ENCODE measurements at places on chromosomes 3 and 15.

- no peak for DNase-seq
These were observed 41.7 kb downstream of the FBXL22 start for GRCh38 chr15:63638839-63639238.

- DNase-seq: no peak
These were observed 645.8 kb upstream of the NR2F2 start for GRCh38 chr15:95684693-95685115.

DNA sequence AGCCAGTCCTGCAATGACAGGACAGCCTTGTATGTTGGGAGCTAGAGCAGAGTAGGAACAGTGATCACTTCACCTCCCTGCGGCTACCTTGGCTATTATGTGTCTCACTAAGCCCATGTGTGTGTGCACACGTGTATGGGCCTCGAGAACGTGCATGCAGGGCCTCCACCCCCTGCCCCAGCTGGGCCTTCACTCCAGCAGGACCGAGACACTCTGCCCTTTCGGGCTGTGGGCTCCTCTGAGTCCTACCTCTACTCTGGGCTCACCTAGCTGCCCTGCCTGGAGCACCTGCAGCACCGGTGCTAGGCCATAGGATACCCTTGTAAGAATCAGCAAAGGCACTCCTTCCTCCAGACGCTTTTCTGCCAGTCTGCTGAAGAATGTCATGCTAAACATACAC, 77.5 kb downstream of the LINGO1 start:
- DNase-seq: no peak

GRCh38 chr3:117052395-117052794, 342.8 kb downstream of the TUSC7 start:
- no peak for DNase-seq

DNA sequence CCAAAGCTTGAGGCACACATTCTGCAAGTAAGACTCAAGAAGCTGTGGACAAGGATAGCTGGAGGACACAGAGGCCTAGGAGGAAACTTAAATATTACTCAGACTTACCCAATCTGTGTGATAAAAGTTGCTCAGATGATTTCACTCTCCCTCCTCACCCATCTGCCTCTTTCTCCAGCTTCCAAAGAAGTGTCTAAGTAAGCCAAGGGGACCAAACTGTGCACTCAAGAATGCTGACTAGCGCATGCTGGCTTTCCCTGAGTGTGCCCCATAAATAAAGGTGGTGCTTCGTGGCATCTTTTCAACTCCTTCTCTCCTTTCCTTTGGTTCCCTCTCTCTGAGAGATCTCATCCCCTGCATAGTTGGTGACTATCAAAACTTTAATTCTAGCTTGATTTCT, 211.0 kb upstream of the LMCD1 start:
- DNase-seq: no peak

DNA sequence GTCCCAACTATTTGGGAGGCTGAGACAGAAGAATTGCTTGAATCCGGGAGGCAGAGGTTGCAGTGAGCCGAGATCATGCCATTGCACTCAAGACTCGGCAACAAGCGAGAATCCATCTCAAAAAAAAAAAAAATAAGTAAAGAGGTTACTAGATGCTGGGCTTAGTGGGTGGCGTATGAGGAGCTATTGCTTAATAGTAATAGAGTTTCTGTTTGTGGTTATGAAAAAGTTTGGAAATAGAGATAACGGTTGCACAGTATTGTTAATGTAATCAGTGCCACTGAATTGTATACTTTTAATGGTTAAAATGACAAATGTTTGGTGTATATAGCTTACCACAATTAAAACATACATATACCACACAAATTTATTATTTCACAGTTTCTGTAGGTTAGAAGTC, 14.7 kb upstream of the HHATL start:
- DNase-seq: no peak

- no peak for DNase-seq
These were observed 38.2 kb downstream of the TMCC1 start for GRCh38 chr3:129855170-129855831.

GRCh38 chr3:73709712-73710111, 85.0 kb upstream of the PDZRN3 start:
- no peak for DNase-seq

DNA sequence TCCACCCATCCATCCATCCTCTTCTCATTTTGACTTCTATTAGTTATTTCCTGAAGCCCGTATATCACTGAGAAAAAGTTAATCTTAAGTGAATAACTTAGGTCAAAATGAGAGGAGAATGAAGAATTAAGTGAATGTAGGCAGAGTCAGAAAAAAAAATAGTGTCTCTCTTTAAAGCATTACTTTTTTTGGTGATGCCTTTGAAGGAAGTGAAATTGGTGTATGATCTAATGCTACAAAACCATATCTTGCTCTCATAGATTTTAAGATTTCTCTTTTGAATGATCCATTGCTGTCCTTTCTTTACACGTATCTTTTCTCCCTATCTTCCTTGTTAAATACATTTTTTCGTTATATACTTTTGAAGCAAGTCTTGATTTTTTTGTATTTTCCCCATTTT, 23.4 kb downstream of the FNDC3B start:
- DNase-seq: no peak

GRCh38 chr3:151933234-151933853, 59.9 kb downstream of the SUCNR1 start:
- DNase-seq: no peak

- no peak for DNase-seq
These were observed 71.6 kb downstream of the CHAC1 start for GRCh38 chr15:41024885-41025284.

DNA sequence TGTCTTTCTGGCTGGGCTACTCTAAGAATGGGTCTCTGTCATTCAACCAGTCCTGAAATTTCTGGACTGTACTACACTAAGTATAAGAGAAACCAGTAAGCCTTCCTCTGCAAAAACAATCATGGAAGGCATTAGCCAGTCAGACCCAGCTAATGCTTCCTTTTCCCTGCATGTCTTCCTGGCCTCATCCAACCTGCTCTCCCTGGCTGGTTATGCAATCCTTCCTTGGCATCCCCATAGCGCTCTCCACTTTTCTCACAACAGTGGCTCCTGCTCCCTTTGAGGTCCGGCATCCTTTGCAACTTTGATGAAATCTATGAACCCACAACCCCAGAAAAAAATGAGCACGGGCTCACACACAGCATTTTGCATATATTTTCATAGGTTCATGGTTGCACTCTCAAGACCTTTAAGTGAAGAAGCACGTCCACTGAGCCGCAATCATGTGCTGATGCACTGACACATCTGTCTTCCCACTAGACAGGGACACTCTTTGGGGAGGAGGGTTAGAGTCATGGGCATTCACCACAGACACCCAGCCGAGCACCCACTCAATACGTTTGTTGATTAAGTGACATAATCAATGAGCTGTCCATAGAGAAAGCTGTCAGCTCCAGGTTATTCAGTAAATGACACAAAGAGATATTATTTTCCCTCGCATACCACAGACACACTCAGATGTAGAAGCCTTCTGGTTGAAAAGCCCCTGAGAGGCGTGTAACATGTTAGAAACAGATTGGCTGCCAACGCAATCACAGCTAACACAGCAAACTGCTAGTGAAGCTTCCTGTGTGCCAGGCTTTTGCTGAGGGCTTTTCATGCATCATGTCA, 66.7 kb downstream of the PLD1 start:
- no peak for DNase-seq

- no peak for DNase-seq
These were observed 27.3 kb downstream of the ARL8B start for GRCh38 chr3:5149306-5149880.

DNA sequence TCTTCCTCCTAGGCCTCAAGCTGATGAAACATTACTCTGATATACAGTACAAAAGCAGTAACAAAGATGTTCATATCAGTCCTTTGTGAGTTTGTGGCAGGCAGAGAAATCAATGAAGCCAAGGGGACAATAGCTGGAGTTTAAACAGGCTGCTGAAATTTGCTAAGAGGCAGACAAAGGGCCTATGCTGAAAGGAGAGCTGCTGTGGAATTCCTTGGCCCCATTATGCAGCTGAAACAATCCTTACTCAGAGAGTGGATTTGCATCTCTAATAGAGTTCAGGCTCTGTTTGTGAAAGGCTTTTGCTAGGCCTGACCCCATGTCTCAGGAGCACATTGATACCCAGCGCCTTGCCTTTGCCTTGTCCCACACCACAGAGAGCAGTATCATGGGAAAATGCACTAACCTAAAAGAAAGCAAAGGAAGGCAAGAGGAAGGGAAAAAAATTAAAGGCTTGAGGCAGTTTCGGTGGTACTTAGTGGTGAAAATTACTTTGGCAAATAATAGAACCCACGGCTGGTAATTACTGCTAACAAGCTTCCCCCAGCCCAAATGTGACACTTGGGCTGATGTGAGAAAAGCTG, 195.0 kb upstream of the EPHA3 start:
- no peak for DNase-seq

GRCh38 chr3:30167541-30168011, 438.8 kb upstream of the TGFBR2 start:
- no peak for DNase-seq

- no peak for DNase-seq
These were observed 53.3 kb upstream of the CHMP2B start for GRCh38 chr3:87173776-87174175.

DNA sequence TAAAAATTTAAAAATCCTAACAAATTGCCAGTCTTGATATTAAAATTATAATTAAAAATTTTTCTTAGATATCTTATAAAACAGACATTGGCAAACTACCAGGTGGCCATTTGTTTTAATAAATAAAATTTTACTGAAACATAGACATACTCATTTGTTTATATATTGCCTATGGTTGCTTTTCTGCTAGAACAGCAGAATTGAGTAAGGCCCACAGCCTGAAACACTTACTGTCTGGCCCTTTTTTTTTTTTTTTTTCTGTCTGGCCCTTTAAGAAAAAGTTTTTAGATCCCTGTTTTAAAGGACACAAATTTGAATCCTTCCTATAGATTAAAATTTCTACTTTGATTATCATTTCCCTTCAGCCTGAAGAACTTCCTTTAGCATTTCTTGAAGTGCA, 60.5 kb upstream of the CTDSPL2 start:
- no peak for DNase-seq

- DNase-seq: no peak
These were observed 65.6 kb upstream of the PRR23C start for GRCh38 chr3:139110072-139110830.

DNA sequence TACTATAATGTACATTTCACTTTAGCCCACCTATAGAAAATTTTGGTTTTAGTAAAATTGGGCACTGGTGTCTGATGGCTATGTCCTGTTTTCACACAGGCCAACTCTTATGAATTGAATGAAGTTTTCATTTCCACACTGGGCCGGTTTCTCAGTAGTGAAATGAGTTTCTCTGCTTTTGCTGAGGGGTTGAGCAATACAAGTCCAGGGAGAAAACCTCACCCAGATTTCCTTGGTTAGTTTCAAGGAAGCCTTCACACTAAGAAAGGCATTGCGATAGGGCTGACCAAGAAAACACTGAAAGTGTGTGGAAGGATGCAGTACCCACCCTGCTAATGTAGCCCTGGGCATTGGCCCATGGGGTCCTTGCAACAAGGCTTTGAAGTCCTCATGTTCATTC, 331.5 kb upstream of the CFAP20DC start:
- no peak for DNase-seq

DNA sequence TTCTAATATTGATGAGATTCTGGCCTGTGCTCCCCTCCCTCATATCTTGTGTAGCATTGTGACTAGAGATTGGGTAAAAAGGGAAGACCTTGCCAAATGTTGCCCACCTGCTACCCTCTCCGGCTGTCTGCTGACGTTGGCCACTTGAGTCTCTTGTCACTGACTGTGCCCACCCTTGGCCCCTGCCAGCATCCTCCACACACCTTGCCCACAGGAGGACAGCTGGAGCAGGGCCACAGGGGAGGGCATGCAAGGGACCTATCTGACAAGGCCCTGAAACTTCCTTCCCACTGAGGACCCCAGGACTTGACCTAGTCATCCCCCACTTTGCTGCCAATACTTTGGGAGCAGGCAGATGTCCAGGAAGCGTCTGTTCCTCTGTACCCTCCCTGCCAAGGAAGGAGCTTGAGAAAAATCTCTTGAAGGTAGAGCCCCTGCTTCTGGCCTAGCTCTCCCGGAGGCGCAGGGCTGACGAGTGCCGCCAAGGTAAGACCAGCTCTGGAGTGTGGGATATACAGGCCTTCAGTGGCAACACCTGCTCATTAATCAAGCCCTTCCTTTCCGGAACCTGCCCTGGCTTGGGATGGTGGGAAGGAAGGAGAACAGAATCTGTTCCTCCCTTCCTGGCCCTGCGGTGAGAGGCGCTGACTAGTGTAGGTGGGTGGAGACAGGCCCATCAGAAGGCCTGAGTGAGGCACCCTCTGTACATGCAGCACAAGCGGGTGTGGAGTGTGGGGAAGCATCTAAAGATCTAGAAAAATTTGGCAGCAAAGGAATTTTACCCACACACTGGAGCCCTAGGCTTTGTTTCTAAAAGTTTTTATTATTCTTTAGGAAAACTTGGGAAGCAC, 4.9 kb upstream of the PAK6 start:
- DNase-seq: no peak

DNA sequence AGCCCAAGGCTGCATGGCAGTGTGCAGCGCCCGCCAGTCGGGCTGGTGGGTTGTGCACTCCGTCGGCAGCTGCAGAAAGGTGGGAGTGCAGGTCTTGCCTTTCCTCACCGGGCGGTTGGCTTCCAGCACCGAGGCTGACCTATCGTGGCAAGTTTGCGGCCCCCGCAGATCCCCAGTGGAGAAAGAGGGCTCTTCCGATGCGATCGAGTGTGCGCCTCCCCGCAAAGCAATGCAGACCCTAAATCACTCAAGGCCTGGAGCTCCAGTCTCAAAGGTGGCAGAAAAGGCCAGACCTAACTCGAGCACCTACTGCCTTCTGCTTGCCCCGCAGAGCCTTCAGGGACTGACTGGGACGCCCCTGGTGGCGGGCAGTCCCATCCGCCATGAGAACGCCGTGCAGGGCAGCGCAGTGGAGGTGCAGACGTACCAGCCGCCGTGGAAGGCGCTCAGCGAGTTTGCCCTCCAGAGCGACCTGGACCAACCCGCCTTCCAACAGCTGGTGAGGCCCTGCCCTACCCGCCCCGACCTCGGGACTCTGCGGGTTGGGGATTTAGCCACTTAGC, 4.3 kb downstream of the ISL2 start:
- no peak for DNase-seq

DNA sequence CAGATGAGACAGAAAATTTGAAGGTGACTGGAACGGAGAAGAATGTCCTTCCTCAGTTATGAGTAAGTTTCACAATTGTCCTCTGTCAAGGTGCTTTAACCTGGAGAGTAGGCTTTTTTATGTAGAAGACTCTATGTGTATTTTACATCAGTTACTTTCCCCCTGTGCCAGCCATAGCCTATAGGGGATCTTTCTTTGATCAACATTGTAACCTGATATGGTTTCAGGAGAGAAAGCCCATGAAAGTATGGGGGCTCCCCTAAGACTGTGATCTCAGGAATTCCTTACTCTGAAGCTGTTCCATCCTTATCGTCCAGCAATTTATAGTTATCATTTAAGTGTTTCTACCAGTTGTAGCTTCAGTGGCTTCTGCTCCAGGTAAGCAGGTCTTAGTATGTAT, 1076.3 kb upstream of the EPHA6 start:
- no peak for DNase-seq

- DNase-seq: no peak
These were observed 63.0 kb upstream of the LMCD1 start for GRCh38 chr3:8438507-8439079.

DNA sequence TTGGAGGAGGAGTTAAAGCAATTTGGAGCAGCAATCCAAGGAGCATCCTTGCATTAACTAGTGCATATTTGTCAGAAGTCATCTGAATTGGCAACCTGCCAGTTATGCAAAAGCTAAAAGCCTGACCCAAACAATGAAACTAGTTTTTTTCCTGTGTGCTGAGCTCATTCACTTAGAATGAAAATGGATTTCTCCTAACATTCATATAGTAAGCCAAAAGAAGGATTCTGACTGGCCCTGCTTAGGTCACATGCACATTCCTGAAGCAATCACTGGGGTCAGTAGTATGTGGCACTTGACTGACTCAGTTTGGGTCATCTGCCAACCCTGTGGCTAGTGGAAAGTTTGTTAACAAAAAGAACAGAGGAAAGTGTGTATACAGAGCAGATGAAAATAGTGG, 30.5 kb downstream of the OXSM start:
- no peak for DNase-seq
